CD14-positive monocyte (primary cell): ENCODE measurements at places on chromosomes 3 and 15. TPM values are rescaled to one million over a fixed set of nuclear protein-coding genes. Genes with fewer than 3 reads are reported as not detected.
A peak's percentile ranks its signal among the peaks of the same experiment; 100 is the strongest.

CIB2 gene
- 0.75 TPM for polyA plus RNA-seq

TMEM207 gene
- polyA plus RNA-seq = not detected

IMPG2 gene
- polyA plus RNA-seq = not detected

OIP5 gene
- 0.05 and 0.32 TPM in 2 replicates for polyA plus RNA-seq

TF gene
- polyA plus RNA-seq = 0.48 and 0.73 TPM in 2 replicates

SCN11A gene
- polyA plus RNA-seq = not detected

PEX5L gene
- not detected in 2 replicates for polyA plus RNA-seq

RAB6B gene
- polyA plus RNA-seq = not detected in 2 replicates

ENTPD3 gene
- not detected for polyA plus RNA-seq

DNA sequence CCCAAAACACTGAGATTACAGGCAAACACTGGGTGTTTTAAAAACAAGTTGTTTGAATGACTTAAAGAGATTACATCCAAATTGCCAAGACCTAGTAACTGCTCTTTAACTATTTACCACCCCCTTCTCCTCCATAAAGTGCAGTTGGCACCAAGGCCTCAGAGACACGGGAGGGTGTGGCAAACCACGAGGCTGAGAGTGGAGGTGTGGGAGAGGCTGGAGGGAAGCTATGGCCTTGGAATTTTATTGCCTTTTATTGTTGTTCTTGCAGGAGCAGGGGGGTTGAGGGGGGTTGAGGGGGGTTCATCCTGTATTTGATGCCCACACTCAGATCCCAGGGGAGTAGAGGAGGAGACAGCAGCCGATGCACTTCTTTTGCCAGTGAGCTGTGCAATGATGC is 75.9 kb upstream of the CTDSPL start:
- DNase-seq = no peak

DNA sequence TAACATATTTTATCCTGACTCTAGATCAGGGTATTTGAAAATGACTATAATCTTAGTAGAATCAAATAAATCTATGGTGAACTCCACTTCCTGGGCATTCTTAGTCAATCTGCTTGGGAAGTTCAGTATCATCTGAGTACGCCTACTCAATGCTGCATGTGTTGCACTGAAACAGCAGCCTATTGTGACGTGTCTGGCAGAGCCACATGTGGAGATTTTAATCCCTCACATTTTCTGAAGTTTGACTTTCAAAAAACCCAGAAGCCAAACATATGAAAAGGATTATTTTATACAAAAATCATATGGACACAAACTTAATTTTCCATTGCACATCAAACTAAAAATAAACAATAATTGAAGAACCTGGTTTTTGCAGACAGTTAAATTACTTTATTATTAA is 798.3 kb downstream of the ROBO1 start:
- no peak for DNase-seq

DNA sequence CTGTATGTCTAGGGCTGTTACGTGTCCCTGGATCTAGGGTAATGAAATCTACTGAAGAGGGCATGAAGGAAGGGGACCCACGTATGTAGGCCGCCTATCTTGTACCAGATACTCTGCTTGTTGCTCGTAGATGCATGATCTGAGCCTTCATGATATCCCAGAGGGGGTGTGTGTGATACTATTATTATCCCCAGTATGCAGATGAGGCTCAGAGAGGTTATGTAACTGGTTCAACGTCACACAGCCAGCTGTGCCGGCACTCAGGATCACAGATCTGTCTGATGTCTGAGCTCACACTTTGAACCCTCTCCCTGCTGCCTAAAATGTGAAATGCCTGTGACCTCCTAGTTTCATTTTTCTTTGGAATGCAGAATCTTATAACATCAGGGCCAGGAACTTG is 36.2 kb upstream of the SEC13 start:
- DNase-seq = no peak

DNA sequence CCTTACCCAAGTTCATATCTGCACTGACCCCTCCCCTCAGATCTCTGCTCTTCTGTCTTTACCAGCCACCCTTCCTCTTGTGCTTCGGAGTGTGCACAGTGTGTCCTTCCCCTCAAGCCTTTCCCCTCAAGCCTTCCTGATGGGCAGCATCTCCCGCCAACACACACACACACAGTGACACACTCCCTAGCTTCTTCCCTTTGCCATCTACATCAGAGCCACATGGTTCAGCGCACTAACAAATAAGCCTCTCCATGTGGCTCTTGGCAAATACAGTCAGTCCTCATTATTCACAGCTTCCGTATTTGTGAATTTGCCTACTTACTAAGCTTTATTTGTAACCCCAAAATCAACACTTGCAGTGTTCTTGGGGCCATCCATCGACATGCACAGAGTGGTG is 37.5 kb downstream of the SH3BP5 start:
- DNase-seq = peak; percentile 97
